ENCODE measurements at places on chromosomes 5 and 9. TPM values are rescaled to one million over a fixed set of nuclear protein-coding genes. Genes with fewer than 3 reads are reported as not detected.

DNA sequence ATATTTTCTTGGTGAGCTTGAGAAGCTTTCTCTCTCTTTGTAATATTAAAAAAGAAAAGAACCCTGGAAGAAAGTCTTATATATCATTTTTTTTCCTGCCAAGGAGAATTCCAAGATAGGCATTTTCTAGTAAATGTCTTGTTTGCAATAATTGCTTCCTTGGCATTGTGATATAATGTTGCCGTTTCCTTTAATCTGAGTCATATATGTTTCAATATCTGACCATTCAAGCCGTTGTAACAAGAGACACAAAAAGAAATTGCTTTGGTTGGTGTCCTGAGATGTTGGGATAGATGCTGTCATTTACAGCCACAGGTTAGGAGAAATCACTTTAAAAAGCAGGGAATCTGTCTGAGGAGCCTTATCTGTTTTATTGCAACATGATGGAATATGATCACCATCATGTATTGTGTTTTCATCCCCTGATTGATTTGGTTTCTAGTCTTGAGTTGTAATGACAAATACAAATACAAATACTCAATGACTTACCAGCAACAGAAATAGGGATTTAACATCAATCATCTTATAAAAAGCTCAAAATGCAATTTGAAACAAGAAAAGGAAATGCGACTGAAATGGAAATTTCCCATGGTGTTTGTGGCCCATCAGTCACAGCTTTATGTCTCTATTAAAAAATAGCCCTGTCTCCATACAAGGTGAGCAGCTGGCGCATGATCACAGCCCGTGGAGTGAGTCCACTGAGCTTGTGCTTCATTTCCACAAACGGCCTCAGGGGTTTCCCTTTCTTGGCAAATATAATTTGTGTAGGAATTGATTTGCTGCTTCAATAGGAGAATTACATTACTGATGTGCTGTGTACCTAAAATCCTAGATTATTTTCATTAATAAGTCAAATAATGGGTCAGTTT lies 250.1 kb upstream of the TRPC7 start:
- DNase-seq = no peak

GRCh38 chr5:124130816-124131215 lies 615.6 kb downstream of the ZNF608 start:
- no peak for DNase-seq

AK8 gene
- polyA plus RNA-seq = 5.0 TPM

DNA sequence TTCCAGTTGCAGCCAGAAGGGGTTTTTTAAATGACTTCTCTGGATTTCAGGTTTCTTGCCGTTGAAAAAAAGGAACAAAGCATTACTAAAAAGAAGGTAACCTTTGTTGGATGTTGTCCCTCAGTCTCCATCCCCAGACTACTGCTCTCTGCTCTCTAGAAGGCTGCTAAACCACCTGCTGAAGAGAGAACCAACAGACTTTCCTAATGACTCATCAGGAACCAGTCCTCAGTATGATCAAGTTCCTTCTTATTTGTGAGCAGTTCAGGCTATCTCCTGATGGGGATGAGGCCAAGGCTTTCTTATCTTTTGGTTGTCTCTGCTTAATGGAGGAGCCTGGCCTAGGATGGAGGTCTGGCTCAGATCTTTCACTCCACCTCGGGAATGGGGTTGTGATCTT lies 4.1 kb downstream of the KIF4B start:
- DNase-seq = no peak

NELFB gene
- polyA plus RNA-seq = 55.2 TPM

GRCh38 chr9:94973451-94973941 lies 247.0 kb downstream of the AOPEP start:
- DNase-seq = no peak

DNA sequence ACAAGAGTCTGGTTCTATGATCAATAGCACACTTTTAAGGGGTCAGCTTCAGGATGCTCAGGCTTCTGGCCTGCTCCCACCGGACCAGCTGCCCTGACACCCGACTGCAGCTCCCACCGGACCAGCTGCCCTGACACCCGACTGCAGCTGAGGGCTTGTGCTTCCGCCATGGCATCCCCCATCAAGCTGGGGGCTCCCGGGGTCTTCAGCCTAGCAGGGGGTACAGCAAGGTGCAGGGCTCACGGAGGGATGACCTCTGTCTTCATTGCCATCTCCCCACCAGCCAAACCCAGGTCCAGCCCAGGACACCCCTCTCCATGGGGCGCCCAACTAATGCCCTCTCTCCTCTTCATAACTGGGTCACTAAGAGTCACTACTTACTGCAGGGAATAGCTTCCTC lies 1.9 kb downstream of the FLT4 start:
- no peak for DNase-seq

PGGT1B gene
- 28.4 TPM for polyA plus RNA-seq

- DNase-seq = no peak
Observed at GRCh38 chr5:92941806-92942205, 639.2 kb downstream of the NR2F1-AS1 start.

- DNase-seq = no peak
Observed at GRCh38 chr5:135217669-135218485, 181.2 kb downstream of the MACROH2A1 start.

CDH10 gene
- polyA plus RNA-seq = 6.7 TPM

PALM2AKAP2 gene
- polyA plus RNA-seq = 8.9 TPM

GRCh38 chr9:7342229-7342628 lies 457.3 kb downstream of the DMAC1 start:
- DNase-seq = no peak

SLC1A1 gene
- polyA plus RNA-seq = 17.6 TPM

GRCh38 chr9:1535051-1535450 lies 480.1 kb upstream of the SMARCA2 start:
- no peak for DNase-seq

DNA sequence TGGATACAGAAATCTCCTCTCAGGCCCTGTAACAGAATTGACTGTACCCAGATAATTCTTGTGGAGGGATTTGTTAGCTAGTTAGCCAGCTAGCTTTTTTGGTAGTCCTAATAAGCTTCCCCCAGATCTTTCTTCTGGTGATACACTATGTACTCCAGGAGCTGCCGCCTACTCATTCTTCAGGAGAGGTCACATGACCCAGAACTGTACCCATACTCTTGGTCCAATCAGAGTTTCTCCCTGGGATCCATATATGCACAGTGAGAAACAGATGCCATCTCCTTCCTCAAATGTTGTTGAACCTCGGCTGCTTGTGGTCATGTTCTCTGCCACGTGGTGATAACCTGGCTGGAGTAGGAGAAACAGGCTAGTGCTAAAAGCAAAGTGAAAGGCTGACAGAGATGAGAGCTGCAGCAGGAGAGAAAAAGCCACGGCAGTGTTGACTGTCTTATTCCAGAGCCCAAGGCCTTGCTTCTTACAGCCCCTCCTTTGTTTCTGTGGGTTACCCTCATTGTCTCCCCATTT lies 123.0 kb upstream of the RFX3 start:
- DNase-seq = no peak

DNA sequence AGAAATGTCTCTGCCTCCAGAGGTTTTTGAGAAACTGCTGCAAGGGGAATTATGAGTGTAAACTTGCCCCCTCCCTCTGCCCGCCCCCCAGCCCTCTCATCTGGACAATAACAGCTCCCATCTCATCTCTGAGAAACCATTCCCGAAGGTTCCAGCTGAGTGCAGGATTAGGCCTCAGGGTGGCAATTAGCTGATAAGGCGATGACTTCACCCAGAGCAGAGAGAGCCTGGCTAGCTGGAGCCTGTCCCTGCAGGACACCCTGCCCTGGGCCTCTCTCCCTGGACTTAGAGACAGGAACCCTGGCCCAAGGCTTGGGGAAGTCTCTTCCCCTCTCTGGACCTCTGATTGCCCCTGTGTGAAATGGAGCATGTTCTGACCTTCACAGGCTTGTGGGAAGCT lies 45.7 kb upstream of the HAND1 start:
- DNase-seq = no peak

FOXD4 gene
- polyA plus RNA-seq = 0.62 TPM

DNA sequence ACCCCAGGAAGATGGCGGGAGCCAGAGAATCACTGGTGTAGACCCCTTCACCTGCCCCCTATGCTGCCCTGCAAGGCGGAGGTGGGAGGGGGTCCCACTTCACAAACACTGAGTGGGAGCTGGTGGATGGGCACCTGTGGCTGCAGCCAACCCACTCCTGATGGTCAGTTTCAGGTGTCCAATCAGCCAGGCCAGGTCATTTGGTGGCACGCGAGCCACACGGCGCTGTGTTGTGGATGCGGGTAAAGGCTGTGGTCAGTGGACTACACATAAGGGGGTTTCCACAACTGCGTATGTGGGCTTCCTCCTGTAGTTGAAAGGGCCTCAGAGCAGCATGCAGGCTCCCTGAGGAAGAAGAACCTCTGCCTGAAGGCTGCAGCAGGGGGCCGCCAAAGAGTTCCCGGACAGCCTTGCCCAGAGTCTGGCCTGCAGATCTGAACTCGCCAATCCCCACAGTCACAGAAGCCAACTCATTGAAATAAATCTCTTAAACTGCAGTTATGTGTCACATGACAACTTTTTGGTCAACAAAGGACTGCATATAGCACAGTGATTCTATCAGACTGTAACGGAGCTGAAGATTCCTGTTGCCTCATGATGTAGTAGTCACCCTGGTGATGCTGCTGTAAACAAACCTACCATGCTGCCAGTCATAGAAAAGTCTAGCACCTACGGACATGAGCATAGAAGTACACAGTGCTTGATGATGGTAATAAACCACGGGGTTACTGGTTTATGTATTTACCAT lies 284.7 kb upstream of the IRX2 start:
- no peak for DNase-seq

MED22 gene
- 32.5 TPM for polyA plus RNA-seq

GRCh38 chr9:83430681-83431080 lies 107.5 kb downstream of the FRMD3 start:
- no peak for DNase-seq

- DNase-seq = no peak
Observed at GRCh38 chr5:139710319-139711066, 62.3 kb downstream of the CXXC5 start.

DNA sequence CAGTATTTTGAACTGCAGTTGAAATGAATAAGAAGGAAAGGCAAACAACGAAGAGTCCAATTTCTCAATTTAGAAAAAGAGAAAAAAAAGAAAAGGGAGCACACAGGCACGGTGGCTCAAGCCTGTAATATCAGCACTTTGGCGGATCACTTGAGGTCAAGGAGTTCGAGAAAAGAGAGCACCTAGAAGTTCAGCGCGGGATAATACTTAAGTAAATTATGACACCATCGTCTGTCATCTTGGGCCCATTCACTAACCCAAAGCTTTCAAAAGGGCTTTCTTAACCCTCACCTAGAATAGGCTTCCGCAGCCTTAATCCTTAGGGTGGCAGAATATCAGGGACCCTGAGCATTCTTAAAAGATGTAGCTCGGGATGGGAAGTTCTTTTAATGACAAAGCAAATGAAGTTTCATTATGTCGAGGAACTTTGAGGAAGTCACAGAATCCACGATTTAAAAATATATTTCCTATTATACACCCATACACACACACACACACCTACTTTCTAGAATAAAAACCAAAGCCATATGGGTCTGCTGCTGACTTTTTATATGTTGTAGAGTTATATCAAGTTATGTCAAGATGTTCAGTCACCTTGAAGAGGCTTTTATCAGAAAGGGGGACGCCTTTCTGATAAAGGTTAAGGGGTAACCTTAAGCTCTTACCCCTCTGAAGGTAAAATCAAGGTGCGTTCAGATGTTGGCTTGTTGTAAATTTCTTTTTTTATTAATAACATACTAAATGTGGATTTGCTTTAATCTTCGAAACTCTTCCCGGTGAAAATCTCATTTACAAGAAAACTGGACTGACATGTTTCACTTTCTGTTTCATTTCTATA lies 602 bp upstream of the CD274 start:
- no peak for DNase-seq

DNA sequence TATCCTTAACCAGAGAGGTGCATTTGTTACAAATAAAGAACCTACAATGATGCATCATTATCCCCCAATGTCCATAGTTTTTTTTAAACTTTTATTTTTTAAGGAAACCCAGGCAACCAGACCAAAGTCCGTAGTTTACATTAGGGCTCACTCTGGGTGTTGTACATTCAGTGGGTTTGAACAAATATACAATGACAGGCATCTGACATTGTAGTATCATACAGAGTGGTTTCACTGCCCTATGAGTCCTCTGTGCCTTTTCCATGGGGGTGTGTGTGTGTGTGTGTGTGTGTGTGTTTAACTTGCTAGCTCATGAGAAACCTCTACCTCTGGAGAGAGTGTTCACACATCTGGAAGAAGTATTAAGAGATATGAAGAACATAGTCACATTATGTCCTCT lies 141.5 kb downstream of the KDM4C start:
- DNase-seq = no peak

DNA sequence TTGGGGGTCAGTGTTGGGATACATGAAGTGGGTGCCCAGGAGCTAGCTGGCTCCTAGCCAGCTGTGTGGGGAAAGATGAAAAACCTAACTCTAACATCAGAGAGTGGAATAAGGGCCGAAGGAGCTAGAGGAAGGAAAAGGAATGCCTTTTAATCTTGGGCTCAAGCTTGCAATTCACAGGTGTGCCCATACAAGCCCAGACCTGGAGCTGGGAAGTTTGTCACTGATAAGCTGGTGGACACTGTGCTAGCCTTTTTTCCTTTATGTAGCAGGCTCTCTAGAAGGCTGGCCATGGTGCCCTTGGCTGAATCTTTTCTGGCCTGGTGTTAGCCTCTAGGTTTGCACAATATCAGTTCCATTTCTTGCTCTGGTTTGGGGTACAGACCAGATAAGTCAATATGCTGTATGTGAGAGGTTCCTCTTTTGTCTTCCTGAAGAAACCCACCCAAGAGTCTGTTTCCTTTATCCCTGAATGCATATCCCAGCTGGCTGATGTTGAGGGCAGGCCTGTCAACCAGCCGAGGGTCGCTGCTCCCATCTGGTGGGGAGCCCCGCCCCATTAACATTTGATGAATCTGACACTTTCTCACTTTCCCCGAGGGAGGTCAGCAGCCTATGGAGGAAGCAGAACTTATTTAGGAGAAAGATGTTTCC lies 92.4 kb upstream of the CXCL14 start:
- no peak for DNase-seq

KCNV2 gene
- 0.14 TPM for polyA plus RNA-seq

CDO1 gene
- polyA plus RNA-seq = 32.2 TPM

DNA sequence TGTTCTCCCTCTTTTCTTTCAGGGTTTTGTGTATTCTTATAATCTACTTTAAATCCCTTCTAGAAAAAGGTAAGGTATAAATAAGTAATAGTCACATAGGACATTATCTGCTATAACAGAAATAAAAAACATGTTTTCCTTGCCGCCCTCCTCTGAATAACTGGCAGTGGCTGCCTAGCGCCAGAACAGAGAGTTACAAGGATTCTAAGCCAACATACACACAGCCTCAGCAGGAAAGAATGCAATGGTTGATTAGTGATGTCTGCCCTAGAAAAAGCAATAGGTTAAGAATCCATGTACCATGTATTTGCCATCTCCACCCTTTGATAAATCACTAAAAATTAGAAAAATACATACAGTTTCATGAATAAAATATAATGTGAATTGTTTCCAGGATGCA lies 4.9 kb downstream of the MED27 start:
- DNase-seq = no peak

SLC25A46 gene
- 57.3 TPM for polyA plus RNA-seq

- DNase-seq = no peak
Observed at GRCh38 chr5:143850050-143850683, 38.2 kb downstream of the HMHB1 start.

Data from renal cortex interstitium (tissue), 15 donors.